Fibroblast of lung (primary cell): ENCODE measurements at places on chromosomes 7 and 10. TPM values are rescaled to one million over a fixed set of nuclear protein-coding genes. Genes with fewer than 3 reads are reported as not detected.

ASB10 gene
- total RNA-seq, result not detected in 2 replicates

MPP7 gene
- total RNA-seq, result 0.51 and 0.99 TPM in 2 replicates

GFRA1 gene
- 6.3 and 23.1 TPM in 2 replicates for total RNA-seq

ACTL6B gene
- total RNA-seq, result not detected in 2 replicates

LHPP gene
- total RNA-seq, result 8.7 and 10.2 TPM in 2 replicates

ZCCHC24 gene
- 40.3 and 44.4 TPM in 2 replicates for total RNA-seq

CRYGN gene
- total RNA-seq, result 0.26 and 0.50 TPM in 2 replicates

SCIN gene
- 0.17 TPM in 1 of 2 replicates, not detected in the other for total RNA-seq

NUTM2B gene
- 0.33 and 0.51 TPM in 2 replicates for total RNA-seq

PHKG1 gene
- 0.77 and 1.3 TPM in 2 replicates for total RNA-seq

CPED1 gene
- 84.0 and 196 TPM in 2 replicates for total RNA-seq

GRCh38 chr10:48464121-48464870 lies 140.6 kb downstream of the ARHGAP22 start:
- H3K36me3 ChIP-seq, result peaks cover 2% of the 10 kb centered on the region
- H3K4me1 ChIP-seq, result peaks cover 2% of the 10 kb centered on the region
- no peak for DNase-seq

DNA sequence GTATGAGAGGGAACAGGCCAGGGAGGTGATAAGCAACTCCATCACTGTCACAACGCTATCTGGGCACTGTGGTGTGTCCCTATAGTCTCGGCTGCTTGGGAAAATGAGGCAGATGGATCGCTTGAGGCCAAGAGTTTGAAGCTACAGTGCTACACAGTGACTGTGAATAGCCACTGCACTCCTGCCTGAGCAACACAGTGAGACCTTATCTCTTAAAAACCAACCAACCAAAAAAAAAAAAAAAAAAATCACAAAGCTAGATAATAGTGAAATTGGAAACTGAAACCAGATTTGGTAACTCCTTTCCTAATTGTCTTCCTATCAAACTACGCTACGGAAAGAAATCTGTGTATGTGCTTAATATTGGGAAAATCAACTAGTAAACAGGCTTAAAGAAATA lies 14.1 kb downstream of the MICU1 start:
- no peak overlapping the region for H3K4me3 ChIP-seq
- no peaks in the 10 kb centered on the region for H3K4me1 ChIP-seq
- no peaks in the 10 kb centered on the region for H3K27me3 ChIP-seq
- no peak overlapping the region for H3K27ac ChIP-seq
- H3K36me3 ChIP-seq, result no peaks in the 10 kb centered on the region

DNA sequence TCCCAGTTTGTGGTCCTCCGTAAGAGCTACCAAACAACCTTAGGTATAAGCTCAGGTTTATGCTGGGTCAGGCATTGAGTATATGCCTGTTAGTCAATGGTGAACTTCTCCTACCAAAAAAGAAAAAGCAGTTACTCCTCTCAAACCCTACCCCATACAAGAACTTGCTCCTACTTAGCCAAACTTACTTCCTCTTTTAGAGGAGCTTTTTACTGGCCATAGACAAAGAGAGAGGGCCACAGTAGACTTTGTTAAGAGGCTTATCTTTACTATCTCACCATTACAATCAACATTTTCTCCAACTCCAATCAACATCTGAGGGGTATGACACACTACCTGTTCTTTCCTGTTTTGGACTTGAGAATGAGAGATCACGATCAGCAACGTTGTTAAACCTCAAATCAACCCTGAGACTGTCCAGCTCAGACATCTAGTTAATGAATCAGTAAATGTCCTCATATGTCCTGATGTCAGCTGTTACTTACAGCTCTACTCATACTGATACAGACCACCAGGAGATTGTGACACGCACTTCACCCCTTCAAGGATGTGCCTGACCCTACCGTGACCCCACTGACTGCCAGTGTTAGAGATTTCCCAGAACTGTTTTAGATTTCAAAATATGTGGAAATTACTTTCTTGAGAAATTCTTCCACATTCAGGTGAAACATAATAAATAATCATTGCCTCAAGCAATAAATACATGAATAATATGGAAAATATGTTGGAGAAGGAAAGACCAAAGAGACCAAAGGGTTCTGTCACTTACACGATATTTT lies 18.4 kb upstream of the CCDC71L start:
- no peak overlapping the region for H3K4me3 ChIP-seq
- no peaks in the 10 kb centered on the region for H3K4me1 ChIP-seq
- DNase-seq, result peak; percentile 14
- H3K27me3 ChIP-seq, result no peaks in the 10 kb centered on the region

DNA sequence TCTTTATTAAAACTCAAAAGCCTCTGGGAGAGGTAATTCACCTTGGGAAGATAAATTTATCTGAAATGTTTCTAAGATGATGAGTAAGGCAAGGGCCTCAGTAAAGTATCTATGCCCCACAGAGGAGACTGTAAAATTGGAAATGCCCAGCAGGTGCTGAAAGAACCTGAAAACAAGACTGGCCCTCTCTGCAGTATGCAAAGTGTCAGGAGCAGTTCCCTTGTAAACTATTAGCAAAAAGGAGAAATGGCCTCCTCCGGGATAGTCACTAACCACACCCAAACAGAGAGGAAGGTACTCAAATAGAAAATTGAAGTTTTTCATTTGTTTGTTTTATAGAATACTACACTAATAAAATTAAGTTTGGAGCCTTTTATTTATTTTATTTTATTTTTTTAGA lies 81.2 kb downstream of the FZD1 start:
- peaks cover 2% of the 10 kb centered on the region for H3K27me3 ChIP-seq
- no peak overlapping the region for H3K27ac ChIP-seq
- H3K36me3 ChIP-seq, result no peaks in the 10 kb centered on the region
- no peak for DNase-seq
- no peaks in the 10 kb centered on the region for H3K4me1 ChIP-seq
- H3K4me3 ChIP-seq, result no peak overlapping the region

DNA sequence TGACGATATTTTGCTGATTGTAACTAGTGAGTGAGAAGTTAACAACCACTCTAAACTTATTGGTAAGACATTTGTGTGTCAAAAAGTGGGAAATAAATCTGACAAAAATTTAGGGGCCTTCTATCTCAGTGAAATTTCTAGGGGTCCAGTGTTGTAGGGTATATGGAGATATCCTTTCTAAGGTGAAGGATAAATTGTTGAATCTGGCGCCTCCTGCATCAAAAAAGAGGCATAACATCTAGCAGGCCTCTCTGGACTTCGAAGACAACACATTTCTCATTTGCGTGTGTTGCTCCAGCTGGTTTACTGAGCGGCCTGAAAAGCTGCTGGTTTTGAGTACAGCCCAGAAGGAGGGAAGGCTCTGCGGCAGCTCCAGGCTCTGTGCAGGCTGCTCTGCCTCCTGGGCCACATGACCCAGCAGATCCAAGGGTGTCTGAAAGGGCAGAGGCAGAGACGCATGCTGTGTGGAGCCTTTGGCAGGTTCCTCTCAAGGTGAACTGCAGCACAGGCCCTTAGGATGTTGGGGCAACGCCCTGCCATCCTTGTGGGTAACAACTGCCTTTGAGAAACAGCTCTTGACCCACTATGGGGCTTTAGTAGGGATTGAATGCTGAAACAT lies 72.4 kb downstream of the LMBR1 start:
- H3K27ac ChIP-seq, result no peak overlapping the region
- no peak for DNase-seq
- H3K4me1 ChIP-seq, result no peaks in the 10 kb centered on the region
- H3K36me3 ChIP-seq, result no peaks in the 10 kb centered on the region
- no peaks in the 10 kb centered on the region for H3K27me3 ChIP-seq
- no peak overlapping the region for H3K4me3 ChIP-seq

GRCh38 chr7:137943132-137943551 lies 58.7 kb downstream of the CREB3L2 start:
- H3K27me3 ChIP-seq, result no peaks in the 10 kb centered on the region
- peak; percentile 91 for DNase-seq
- H3K36me3 ChIP-seq, result peaks cover 2% of the 10 kb centered on the region
- H3K4me1 ChIP-seq, result peaks cover 10% of the 10 kb centered on the region
- H3K4me3 ChIP-seq, result no peak overlapping the region

DNA sequence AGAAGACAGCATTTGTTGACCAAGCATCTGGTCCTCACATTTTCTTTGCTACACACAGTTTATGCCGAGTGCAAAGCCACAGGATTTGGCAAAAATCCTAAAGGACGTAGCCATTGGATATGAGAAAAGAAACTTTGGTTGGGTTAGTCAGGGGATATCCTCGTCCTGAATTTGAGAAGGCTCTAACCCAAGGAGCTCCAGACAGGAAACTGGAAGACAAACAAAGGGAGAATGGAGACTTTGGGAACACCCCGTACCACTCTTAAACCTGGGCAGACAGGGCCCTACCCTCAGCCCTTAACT lies 146.6 kb upstream of the FRMD4A start:
- H3K36me3 ChIP-seq, result no peaks in the 10 kb centered on the region
- H3K4me3 ChIP-seq, result no peak overlapping the region
- H3K27ac ChIP-seq, result peak overlapping the region; percentile 9
- H3K4me1 ChIP-seq, result peaks cover 6% of the 10 kb centered on the region

GRCh38 chr7:115240242-115240641 lies 318.3 kb downstream of the MDFIC start:
- H3K27ac ChIP-seq, result no peak overlapping the region
- H3K36me3 ChIP-seq, result no peaks in the 10 kb centered on the region
- peak; percentile 24 for DNase-seq
- H3K27me3 ChIP-seq, result no peaks in the 10 kb centered on the region
- no peaks in the 10 kb centered on the region for H3K4me1 ChIP-seq
- H3K4me3 ChIP-seq, result no peak overlapping the region

DNA sequence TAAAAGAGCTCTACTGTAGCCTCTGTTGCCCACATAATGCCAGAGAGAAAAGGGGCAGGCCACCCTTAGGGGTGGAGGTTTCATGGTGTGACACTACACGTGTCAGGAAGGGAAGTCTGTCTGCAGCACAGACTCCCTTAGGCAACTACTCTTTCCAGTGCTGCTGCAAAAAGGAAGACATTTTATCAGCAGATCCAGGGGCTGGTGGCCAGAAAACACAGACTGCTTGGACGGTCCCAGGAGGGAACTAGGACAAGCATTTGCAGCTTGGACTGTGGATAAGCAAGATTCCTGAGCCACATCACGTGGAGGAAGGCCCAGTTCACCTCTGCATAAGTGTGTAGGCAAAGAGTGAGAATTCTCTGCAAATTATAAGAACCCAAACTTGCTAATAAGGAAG lies 220.8 kb downstream of the FANK1 start:
- no peaks in the 10 kb centered on the region for H3K27me3 ChIP-seq
- no peak overlapping the region for H3K27ac ChIP-seq
- peaks cover 1% of the 10 kb centered on the region for H3K36me3 ChIP-seq
- DNase-seq, result no peak
- H3K4me3 ChIP-seq, result no peak overlapping the region

DNA sequence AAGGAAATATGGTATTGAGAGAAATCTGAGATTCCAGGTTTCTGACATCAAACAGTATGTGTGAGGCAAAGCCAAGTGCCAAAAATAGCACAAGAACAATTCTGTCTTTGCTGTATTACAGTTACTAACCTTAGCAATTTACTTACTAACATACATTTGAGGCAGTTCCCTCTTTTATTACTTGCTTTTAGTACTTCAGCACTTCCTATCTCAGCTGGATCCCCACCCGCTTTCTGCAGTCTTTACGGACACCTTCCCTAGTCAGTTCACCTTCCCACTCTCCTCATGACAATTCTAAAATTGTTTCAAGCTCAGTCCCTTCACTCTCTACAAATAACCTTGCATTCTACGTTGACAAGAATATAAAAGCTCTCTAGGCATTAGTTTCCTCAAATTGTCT lies 79.2 kb downstream of the ELAPOR2 start:
- H3K4me3 ChIP-seq, result no peak overlapping the region
- no peaks in the 10 kb centered on the region for H3K27me3 ChIP-seq
- DNase-seq, result no peak
- no peak overlapping the region for H3K27ac ChIP-seq
- H3K36me3 ChIP-seq, result no peaks in the 10 kb centered on the region

GRCh38 chr7:91325726-91326125 lies 61.5 kb downstream of the FZD1 start:
- H3K4me1 ChIP-seq, result no peaks in the 10 kb centered on the region
- H3K36me3 ChIP-seq, result no peaks in the 10 kb centered on the region
- no peak overlapping the region for H3K4me3 ChIP-seq
- no peak overlapping the region for H3K27ac ChIP-seq

DNA sequence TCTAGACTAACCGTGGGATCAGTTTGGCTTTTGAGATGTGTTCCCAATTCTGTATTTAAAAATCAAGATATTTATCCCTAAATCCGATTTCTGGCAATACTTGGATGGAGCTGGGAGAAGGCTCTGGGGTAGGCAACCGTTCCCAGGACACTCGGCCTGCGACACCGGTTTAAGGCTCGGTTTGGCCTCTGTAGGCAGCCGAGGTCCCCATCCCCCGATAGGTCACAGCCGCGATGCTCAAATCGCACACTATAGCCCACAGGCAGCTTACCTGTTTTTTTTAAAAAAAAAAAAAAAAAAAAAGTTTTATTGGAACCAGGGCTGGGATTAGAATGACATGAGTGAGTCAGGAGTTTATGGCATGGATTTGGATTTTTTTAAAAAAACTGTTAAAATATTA lies 729 bp upstream of the TAF3 start:
- peaks cover 3% of the 10 kb centered on the region for H3K4me1 ChIP-seq
- peaks cover 8% of the 10 kb centered on the region for H3K27me3 ChIP-seq
- no peaks in the 10 kb centered on the region for H3K36me3 ChIP-seq

DNA sequence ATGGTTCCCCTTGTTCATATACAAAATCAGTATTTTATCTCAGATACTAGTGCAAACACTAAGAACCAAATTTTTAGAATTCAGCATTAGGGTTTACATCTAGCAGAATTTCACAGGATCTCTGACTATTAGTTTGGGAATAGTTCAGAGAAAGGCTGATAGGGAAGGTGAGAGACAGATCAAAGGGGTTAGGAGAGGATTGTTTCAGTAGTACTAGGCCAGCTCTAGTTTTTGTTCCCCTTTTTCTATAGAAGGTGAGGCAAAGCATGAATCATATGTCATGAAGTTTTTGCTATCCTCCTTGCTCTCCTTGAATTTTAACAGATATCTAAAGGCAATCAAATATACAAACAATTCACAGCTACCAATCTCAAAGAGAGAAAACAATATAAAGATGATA lies 26.1 kb upstream of the CTNNA3 start:
- no peak for DNase-seq

GRCh38 chr7:54560723-54561122 lies 18.5 kb downstream of the VSTM2A start:
- no peaks in the 10 kb centered on the region for H3K27me3 ChIP-seq
- H3K4me1 ChIP-seq, result no peaks in the 10 kb centered on the region
- H3K4me3 ChIP-seq, result no peak overlapping the region
- H3K36me3 ChIP-seq, result no peaks in the 10 kb centered on the region
- no peak for DNase-seq
- H3K27ac ChIP-seq, result no peak overlapping the region

GRCh38 chr7:133070562-133070961 lies 11.3 kb downstream of the CHCHD3 start:
- no peak overlapping the region for H3K4me3 ChIP-seq
- H3K27me3 ChIP-seq, result no peaks in the 10 kb centered on the region
- peak; percentile 13 for DNase-seq
- no peaks in the 10 kb centered on the region for H3K4me1 ChIP-seq
- no peak overlapping the region for H3K27ac ChIP-seq
- peaks cover 5% of the 10 kb centered on the region for H3K36me3 ChIP-seq

DNA sequence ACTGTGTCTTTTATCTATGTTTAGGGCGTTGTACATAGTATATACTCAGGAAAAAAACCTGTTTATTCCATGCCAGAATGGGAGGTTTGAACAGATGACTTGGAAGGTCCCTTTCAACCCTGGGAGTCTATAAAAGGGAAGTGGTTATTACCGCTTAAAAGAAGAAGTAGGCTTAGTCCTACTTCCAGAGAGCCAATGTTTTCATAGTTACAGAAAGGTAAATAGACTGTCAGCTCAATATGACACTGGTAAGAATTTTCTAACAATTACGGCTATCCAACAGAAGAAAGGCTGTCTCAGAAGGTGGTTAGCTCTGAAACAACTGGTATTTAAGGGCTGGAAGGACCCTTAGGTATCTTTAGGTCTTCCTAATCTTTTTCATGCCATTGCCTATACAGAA lies 1.1 kb upstream of the TFAM start:
- DNase-seq, result no peak
- peaks cover 3% of the 10 kb centered on the region for H3K4me1 ChIP-seq
- H3K4me3 ChIP-seq, result no peak overlapping the region
- H3K27me3 ChIP-seq, result no peaks in the 10 kb centered on the region
- H3K27ac ChIP-seq, result no peak overlapping the region
